Panc1 (cell line): ENCODE measurements at places on chromosomes 6 and 20. TPM values are rescaled to one million over a fixed set of nuclear protein-coding genes. Genes with fewer than 3 reads are reported as not detected.

EDN1 gene
- total RNA-seq: 15.1 TPM

DNA sequence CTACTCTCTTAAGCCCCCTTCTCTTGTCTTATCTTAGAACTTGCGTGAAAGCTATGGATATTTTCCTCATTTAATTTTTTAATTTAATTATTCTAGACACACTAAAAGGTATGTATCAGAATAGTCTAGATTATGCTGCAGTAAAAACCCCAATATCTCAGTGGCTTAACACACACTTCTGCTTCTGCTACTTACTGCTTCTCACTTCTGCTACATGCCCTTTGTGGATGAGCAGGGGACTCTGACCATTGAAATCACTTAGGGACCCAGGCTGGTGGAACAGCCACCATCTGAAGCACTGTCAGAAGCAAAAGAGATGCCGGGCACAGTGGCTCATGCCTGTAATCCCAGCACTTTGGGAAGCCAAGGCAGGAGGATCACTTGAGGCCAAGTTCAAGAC is 27.2 kb upstream of the SCUBE3 start:
- no peak overlapping the region for H3K27ac ChIP-seq
- no peak overlapping the region for H3K4me3 ChIP-seq
- H3K4me1 ChIP-seq: peaks cover 8% of the 10 kb centered on the region

DNA sequence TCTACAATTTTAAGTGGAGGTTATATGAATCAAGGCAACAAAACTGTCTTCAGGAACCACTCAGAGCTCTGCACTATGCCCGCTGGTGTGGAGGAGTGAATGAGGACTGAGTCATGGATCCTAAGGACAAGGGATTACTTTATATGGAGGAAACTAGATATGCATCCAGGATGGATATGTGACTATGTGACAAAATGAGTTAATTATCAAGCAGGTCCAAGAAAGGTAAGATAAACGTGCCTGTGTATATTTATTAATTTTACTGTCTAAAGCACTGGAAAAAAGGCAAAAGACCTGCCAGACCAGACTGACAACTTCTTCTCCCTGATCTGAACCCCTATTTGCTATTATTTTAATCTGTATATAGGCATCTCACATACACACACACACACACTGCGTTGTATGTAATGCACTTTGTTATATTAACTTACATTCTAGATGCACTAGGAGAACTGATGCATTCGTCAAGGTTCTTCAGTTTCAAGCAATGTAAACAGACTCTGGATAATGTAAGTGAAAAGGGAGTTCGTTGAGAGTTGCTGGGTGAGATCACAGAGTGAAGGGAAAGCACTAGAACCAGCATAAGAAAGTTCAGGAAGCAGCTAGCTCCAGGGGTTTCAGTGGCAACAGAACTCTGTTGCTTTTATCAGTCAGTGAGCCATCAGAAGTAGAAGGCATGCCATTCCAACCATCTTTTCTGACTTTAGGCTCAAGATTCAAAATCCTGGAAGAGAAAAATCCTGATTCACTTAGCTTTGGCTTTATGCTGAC is 26.4 kb upstream of the ADGRG6 start:
- peak overlapping the region; percentile 49; the same call in 1 of the 2 replicates for H3K27ac ChIP-seq
- no peaks in the 10 kb centered on the region for H3K36me3 ChIP-seq
- no peaks in the 10 kb centered on the region for H3K27me3 ChIP-seq
- no peak overlapping the region for H3K4me3 ChIP-seq

TINAG gene
- total RNA-seq: not detected

GRCh38 chr6:168715643-168716481 is 274.9 kb downstream of the SMOC2 start:
- H3K36me3 ChIP-seq: no peaks in the 10 kb centered on the region
- no peak for DNase-seq
- H3K4me3 ChIP-seq: no peak overlapping the region

DNA sequence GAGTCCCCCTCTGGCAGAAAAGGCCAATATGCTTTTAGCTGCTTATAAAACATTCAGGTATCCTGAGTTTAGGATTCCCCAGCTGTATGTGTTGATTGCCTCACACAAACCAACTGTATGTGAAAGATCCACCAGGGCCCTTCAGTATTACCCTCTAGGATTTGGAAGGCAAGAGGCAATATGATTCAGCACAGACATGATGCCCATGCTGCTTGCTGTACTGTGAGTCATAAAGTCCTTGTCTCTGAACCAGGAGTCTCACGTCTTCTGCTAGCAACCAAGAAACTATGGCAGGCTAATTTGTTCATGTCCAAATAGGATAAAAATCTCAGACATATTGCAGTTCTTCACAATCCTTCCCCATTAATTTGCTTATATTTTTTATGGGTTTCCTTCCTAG is 789.2 kb upstream of the SLC35B3 start:
- no peaks in the 10 kb centered on the region for H3K4me1 ChIP-seq
- H3K36me3 ChIP-seq: no peaks in the 10 kb centered on the region
- H3K4me3 ChIP-seq: no peak overlapping the region
- no peak for DNase-seq
- H3K27me3 ChIP-seq: no peaks in the 10 kb centered on the region

GRCh38 chr20:36806049-36806448 is 32.5 kb upstream of the DSN1 start:
- H3K36me3 ChIP-seq: peaks cover 5% of the 10 kb centered on the region
- no peak for DNase-seq
- no peaks in the 10 kb centered on the region for H3K27me3 ChIP-seq
- no peak overlapping the region for H3K27ac ChIP-seq
- no peaks in the 10 kb centered on the region for H3K4me1 ChIP-seq
- no peak overlapping the region for H3K4me3 ChIP-seq
